ENCODE measurements at places on chromosomes 13 and 19.
A peak's percentile ranks its signal among the peaks of the same experiment; 100 is the strongest.

DNA sequence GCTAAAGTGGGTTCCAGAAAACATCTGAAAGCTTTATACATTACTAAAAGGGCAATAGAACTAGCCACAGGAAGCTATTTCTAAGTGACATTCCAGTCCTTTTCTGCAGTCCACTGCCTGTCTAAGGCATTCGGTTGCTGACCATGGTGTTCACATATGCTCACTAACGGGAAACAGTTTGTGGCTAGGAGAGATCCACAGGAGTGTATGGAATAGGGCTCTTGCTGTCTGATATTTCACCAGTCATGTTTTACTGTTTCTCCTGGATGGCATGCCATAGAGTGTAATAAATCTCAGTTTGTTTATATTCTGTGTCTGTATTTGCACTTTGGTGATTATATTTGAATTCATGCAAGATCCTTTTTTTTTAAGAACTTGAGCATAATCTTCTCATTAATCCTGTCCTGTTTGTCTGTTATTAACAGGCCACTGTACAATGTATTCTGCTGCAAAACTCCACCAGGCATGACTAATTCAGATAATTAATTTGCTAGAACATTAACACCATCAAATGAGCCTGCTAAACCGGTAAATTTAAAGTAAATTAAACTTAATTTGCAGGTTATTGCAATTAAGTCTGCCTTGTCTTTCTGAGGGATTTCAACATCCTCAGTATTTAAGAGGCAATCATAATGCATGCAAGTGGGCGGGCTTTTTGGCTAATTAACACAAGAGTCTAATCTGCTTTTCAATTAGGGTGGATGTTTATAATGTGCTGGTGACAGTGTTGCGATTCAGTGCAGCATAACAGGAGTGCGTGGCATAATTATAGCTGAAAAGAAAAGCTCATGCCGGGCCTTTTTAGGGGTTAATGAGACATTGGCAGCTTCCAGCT, 201.3 kb downstream of the POU4F1 start:
- DNase-seq, result no peak

GRCh38 chr19:16146112-16146511, 2.6 kb downstream of the HSH2D start:
- DNase-seq, result no peak

GRCh38 chr19:41599175-41599966, 23.4 kb downstream of the CEACAM21 start:
- no peak for DNase-seq

DNA sequence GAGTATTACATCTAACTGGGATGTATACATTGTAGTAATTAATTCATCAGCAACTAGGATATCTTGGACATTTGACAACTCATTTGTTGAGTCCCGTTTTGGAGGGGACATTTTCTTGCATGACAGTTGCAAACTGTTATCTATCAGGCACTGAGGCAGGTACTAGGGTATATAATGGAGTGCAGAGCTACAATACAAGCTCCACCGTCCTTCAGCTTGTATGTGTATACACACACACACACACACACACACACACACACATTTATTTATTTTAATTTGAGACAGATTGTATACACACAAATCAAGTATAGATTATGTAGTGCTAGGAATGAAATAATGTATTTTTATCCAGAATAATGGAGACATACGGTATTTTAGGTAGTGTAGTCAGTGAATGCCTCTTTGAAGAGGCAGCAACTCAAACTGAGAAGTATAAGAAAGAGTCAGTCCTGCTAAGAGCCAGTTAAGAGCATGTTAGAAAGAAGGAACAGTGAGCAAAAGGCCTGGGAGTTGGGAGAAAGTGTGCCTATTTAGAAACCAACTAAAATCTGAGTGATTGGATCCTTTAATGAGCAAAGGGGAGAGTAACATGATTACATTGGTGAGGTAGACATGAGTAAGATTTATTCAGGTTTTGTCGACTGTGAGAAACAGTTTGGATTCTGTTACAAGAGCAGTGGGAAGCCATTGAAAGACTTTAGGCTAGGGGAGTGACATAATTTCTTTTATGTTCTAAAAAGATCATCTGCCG, 74.5 kb downstream of the NBEA start:
- no peak for DNase-seq

- no peak for DNase-seq
Observed at GRCh38 chr13:95420501-95420900, 119.2 kb upstream of the ABCC4 start.

GRCh38 chr13:50810998-50811397, 32.5 kb downstream of the DLEU7 start:
- DNase-seq, result no peak

DNA sequence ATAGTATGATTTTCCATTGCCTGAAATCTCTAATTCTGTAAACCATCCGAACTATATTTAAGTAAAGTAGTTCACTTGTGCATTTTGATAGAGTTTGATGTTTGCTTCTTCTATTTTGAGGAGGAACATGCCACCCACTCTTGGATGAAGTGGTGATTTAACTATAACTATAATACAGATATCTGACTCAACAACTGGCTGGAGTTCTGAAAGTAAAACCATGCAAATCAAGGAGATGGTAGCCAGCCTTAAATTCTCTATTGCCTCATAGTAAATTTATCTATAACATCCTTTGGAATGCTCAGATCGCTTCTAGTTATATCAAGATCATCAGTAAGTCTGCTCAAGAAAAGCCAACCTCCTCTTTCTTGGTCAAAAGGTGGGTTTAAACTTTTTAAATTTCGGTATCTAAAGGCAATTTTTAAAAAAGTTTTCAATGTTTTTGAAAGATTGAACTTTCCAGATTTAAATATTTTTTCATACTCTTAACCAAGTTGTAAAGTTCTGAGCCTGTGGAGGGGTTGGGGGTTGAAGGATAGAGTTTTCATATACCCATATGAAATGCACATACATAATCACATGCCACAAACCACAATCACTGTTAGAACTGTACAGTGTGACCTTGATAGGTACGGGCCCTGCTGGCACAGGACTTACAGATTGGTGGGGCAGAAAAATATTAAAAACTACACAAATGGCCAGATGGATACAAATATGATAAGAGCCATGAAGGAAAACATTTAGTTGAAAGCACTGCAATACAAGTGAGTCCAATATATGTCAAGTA, 90.5 kb upstream of the RFC3 start:
- DNase-seq, result no peak

DNA sequence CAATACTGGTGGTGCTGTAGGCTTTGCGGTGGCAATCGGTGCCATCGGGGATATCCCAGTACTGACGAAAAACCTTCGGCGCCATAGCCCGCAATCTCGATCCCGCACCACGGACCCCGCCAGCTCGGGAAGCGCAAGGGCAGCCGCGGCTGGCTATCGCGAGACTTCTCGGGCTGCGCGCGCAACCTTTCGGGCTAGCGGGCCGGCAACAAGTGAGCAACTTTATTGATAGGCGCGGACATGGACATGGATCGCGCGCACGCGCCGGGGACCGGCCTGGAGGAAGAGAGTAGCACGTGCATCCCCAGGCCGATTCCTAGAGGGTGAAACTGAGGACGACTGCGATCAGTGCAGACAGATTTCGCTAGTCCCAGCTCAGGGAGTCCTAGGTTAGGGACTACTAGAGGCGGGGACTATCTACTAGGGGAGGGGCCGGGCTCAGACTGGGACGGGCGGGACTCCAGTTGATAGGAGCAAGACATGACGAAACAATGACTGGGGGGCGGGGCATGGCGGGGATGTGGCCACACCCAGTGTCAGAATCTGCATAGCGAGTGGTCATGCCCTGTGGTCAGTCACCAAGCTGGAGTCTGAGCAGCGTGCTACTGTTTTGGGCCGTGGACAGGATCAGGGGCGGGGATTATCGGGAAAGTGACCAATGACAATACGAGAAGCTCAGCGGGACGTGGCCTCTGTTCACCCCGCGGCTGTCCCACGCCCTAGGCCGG, at the start of gene NDUFA11:
NDUFA11 (minus strand) TSS at position 167 of the 728 bp plus-strand sequence; CDS start at position 85, 82 bp downstream.
- DNase-seq, result peak; percentile 100

DNA sequence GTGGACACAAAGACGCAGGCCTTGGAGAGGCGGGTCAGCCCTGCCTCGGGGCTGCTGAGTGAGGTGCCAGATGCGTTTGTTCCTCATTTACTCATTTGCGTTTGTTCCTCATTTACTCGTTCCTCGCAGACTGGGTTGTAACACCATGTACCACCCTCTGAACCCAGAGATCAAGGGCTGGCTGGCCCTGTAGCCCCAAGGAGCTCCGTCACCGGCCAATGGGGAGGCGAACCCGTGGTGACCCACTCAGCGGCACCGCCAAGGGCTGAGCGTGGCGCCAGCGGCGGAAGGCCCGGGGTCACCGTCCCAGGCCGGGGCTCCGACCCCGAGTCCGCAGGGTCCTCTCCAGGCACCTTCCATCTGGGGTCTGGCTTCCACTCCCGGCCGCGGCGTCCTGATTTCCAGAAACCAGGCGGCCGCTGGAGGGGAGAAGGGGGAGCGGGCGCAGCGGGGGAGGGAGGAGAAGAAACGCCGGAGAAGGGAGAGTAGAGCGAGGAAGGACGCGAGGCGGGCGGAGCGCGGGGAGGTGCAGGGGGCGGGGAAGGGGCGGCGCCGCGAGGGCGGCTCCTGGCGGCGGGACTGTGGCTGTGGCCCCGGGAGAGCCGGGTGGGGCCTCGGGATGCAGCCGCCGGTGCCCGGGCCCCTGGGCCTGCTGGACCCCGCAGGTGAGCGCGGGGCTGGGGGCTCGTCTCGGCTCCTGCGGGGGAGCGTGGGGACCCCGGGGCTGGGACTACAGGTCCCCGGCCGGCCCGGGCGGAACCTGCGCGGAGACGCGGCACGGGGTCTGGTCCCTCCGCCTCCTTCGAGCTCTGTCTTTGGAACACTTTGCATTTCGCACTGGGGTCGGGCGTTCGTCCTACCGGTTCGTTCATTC, at the start of gene TMEM255B:
TMEM255B (plus strand) TSS at position 576 of the 874 bp plus-strand sequence; CDS start at position 620, 44 bp downstream.
- DNase-seq, result peak; percentile 54

- DNase-seq, result no peak
Observed at GRCh38 chr19:57978586-57979289, 4.4 kb upstream of the C19orf18 start.

- no peak for DNase-seq
Observed at GRCh38 chr19:7458675-7459074, 30.2 kb downstream of the PEX11G start.

GRCh38 chr13:21879263-21879914, 208.5 kb downstream of the FGF9 start:
- DNase-seq, result no peak

DNA sequence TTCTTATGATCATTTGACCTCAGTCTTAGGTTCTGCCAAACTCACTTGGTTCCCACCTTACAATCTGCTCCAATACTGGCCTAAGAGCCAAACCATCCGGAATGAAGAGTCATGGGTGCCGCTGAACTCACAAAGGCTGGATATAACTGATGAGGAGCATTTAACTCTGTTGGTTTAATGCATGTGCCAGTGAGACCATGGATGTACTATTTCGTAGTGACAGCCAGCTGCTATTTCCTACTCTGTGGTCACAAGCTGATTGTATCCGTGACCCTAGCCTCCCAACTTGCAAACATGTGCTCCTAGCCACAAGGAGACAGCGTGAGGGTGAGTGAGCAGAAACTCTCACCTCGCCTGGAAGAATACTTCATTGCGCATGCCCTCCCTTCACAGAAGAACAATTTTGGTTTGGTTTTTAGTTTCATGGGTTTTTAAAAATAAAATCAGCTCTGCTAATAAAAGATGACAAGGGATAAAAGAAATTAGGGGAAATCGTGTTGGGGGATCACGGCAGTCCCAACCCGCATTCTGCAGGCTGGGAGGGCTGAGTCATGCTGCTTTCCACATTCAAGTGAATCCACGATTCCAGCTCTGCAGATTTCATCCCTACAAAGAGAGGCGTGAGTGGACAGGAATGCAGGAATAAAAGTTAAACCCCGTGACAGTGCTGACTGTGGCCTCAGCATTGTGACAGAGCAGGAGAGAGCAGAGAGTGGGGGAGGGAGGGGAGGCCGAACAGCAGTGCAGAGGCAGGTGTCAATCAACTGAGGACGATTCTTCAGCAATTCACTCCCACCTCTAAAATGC, 66.8 kb upstream of the RAP2A start:
- DNase-seq, result no peak

- DNase-seq, result no peak
Observed at GRCh38 chr19:21022996-21023395, 2.5 kb downstream of the ZNF430 start.

DNA sequence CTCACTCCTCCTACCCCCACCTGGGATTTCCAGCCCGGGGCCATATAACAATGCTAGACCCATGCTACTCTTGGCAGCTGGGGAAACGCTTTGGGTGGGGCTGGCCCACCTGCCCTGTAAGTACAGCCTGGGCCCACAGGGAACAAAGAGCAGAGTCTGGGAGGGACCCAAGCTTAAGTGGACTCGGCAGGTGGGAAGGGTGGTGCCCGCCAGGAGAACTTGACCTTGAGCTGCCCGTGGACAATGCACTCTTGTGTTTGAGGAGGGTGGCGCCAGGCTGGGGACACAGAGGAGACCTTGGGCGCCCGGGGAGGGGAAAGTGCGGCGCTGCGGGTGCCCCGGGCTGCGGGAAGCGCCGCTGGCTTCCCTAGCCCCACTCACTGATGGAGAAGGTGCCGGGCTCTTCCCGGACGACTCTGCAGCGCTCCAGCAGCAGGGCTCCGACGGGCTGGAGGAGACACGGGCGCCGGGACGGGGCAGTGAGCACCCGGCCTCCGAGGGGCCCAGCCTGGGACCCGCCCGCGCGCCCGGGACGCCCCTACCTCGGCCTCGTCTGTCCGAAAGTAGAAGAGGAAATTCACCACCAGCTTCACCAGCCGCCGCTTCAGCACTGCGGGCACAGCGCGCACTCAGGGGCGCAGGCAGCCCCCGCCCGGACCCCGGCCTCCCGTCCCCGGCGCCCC, 607 bp downstream of the PLEKHJ1 start:
- DNase-seq, result no peak

Data from omental fat pad (tissue), 4 donors.